ENCODE measurements at places on chromosomes 2 and 18.

DNA sequence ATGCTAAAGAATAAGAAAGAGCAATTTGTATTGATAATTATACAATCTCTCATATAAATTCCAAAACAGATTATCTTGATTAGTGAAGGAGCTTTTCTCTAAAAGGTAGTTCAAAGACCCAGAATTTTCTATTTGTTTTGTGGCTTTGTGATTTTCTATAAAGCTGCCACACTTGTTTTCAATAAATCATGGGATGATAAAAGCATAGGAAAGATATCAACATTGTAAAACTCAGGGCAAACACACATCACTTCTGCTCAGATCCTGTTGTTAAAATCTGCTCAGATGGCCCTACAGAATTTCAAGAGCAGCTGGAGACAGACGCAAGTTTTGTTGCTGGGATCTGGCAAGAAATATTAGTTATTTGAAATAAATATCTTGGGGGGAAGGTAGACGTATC is 28.8 kb upstream of the CBLN2 start:
- no peak for DNase-seq

DNA sequence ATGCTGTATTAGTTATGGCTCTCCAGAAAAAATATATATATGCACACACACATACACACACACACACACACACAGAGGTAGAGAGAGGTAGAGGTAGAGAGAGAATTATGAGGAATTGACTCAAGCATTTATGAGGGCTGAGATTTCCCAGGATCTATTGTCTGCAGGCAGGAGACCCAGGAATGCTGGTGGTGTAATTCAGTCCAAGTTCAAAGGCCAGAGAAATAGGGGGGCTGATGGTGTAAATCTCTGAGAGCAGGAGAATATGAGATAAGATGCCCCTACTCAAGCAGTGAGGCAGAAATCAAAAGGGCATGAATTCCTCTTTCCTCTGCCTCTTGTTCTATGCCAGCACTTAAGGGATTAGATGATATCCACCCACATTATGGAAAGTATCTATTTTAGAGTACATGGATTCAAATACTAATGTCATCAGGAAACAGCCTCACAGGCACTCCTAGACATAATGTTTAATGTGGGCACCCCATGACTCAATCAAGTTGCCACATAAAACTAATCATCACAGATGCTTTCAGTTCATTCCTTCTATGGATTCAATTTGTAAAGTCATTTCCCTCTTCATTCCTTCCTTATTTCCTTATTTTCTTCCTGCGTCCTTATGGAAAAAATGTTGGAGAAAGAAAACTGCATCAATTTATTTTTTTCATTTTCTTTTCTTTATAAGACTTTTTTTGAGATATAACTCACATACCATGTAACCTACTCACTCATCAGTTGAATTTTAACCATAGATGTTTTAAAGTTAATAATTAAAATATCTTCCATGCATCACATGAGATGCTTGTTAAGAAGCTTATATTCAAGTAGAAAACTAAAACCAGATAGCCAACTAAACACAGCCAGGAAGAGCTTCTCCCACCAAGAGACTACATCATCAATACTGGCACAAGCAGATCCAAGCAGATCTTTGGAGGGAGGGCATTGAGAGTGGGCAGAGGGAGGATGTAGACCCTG is 406.2 kb downstream of the MBD2 start:
- DNase-seq: no peak

GRCh38 chr2:181275643-181276070 is 181.5 kb upstream of the ITGA4 start:
- no peak for DNase-seq

- no peak for DNase-seq
Observed at GRCh38 chr2:120935339-120936313, 200.0 kb downstream of the GLI2 start.

- DNase-seq: no peak
Observed at GRCh38 chr2:3646446-3646845, 11.6 kb upstream of the ALLC start.

DNA sequence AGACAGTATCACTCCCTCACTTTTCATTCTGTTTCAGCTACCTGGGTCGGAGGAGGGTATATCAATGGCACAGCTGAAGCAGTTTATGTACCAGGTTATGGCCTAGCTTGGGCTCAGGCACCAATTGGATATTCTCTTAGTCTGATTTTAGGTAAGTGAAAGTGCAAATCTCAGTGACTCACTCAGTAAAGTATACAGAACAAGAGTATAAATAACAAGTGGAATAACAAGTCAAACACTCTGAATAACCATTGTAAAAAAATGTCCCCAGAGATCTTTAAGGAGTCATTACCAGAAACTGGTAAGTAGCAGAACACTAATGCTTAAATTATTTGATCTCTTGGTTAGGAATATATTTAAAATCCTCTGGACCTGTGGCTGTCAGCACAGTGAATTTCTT is 5.7 kb downstream of the SLC5A7 start:
- DNase-seq: no peak

GRCh38 chr2:204586444-204587180 is 41.3 kb downstream of the PARD3B start:
- DNase-seq: no peak

GRCh38 chr18:58361212-58361611 is 267.7 kb downstream of the ALPK2 start:
- DNase-seq: no peak

DNA sequence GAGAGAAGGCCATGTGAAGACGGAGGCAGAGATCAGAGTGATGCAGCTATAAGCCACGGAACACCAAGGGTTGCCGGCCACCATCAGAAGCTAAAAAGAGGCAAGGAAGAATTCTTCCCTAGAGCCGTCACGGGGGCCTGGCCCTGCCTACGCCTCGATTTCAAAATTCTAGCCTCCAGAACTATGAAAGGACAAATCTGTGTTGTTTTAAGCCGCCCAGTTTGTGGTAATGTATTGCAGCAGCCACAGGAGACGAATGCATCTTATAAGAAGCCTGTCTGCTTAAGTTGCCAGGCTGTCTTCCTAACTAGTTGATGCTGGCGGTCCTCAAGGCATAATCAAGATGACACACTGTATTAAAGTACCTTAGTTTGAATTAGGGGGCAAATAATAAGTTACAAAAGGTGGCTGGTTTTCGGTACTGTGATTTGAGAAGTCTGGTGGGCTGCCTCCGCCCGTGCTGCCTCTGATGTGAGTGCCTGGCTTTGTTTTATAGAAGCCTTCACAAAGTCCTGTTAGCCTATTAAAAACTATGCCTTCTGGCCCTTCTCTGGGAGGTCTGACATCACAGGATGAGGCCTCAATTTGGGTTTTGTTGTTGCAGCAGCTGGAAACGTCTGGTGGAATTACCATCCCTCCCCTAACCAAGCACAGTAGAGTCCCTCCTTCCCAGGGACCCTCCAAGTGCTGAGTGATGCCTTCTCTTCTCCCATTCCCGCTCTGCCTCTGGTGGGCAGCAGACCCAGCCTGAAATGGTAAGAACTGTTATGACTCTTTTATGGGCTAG is 53.6 kb downstream of the SRD5A2 start:
- DNase-seq: no peak

DNA sequence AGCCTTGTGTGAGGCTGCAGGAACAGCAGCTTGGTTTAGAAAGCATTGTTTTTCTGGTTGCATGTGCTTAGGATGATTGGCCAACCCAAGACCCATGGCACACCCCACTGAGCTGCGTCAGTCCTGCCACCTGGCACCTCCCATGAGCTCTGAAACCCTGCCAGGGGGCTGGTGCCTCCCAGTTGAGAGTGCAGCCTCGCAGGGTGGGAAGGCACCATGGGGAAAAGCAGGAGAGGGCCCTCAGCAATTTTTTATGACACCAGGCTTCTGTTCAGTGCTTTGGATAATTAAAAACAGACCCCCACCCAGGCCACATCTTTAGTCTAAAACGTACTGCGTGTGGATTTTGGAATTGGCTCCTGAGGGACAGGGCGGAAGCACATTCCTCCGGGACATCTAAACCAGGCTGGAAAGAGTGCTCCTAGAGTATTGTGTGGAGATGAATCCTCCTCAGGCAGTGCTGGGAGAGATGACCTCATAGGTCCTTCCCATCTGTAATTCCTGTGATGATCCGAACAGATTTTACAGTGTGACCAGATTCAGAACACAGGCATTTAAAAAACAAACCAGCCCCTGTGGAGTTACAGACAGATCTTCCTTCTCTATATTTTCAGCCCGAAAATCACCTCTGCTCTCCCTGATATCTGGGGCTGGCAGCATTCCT is 438.3 kb downstream of the ZNF521 start:
- no peak for DNase-seq
